Right atrium auricular region (tissue), 2 donors: ENCODE measurements at places on chromosomes 2 and 18. TPM values are rescaled to one million over a fixed set of nuclear protein-coding genes. Genes with fewer than 3 reads are reported as not detected.

Gene SLC9A4
- total RNA-seq, result not detected

Gene SLC5A6
- total RNA-seq, result 14.7 TPM

Gene RAB12
- 67.1 TPM for total RNA-seq

Gene LAMA3
- 5.0 TPM for total RNA-seq

Gene SERPINE2
- total RNA-seq, result 20.2 TPM

Gene IL36G
- not detected for total RNA-seq

Gene TMBIM1
- total RNA-seq, result 225 TPM

Gene KIF1A
- total RNA-seq, result 43.7 TPM

Gene ZSWIM2
- not detected for total RNA-seq

Gene CNGA3
- total RNA-seq, result not detected

Gene SERPINB4
- total RNA-seq, result not detected
